ENCODE measurements at places on chromosomes 5 and 9.

DNA sequence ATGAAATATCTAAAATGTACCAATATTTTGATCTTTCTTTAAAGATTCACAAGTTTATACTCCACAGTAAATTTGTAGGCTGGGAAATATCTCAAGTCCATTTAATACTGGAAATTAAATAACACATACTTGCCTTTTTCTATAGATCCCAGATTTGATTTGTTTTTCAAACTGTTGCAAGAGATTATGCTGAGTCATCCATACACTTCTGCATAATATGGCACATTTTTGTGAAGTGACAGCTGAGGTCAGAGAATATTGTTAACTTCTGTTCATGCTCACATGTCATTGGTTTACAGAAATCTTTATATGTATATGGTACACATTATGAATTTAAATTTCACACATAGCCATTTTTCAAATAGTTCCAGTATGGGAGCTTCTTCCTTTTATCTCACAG, 1066.3 kb upstream of the NUDT12 start:
- DNase-seq = no peak

GRCh38 chr9:38358390-38359296, 33.9 kb upstream of the ALDH1B1 start:
- no peak for DNase-seq

DNA sequence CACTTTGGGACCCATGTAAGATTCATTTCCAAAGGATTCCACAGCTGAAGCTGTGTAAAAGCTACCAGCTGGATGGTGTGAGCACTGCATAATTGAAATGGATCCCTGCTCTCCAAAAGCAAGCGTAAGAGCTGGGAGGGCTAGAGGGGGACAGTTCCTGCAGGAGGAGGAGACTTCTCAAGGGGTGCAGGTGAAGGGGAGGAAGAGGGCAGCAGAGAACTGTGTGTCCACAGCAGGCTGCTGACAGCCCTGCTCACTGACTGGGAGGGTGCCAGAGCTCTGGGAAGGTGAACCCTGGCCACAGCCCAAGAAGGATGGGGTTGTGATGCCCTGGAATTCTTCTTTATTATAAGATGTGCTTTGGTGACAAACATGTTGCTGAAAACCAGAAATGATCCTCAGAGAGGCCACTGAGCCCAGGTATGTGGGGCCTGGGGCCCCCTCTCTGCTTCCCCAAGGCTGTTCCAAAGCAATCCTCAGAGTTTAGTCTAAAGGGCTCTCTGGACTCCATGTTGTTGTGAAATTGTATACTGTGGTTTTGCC, 112.8 kb upstream of the SLC25A48 start:
- DNase-seq = no peak

DNA sequence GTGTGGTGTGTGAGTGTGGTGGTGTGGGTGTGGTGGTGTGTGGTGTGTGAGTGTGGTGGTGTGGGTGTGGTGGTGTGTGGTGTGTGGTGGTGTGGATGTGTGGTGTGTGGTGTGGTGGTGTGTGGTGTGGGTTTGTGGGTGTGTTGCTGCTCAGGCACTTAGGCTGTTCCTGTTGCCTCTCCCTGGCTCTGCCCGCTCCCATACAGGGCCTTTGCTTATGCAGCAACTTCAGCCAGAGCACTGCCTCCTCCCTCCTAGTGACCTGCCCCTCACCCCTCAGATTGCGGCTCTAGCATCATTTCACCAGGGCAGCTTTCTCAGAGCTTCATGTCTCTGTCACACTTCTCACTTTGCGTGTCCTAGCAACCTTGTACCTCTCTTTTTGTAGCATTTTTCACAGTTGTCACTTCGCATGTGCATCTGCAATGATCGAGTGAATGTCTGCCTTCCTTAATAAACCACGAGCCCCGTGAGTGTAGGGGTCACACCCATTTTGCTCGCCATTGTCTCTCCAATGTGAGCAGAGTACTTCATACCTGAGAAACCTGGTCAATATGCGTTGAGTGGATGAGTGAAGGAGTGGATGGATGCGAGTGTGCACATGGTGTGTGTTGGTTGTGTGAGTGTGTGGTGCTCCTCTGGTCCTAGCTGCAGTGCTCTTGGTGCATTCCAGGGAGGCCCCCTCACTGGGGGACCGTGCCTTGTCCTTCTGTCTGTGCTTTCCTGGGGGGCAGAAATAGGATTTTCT, 167.9 kb upstream of the PANK3 start:
- no peak for DNase-seq

- DNase-seq = no peak
Measured at GRCh38 chr5:72507907-72508238, 663 bp upstream of the ZNF366 start.

GRCh38 chr5:99940540-99940939, 594.6 kb upstream of the FAM174A start:
- DNase-seq = no peak

GRCh38 chr5:65753189-65753588, 31.2 kb downstream of the NLN start:
- no peak for DNase-seq

- DNase-seq = no peak
Measured at GRCh38 chr9:627336-627970, 214.0 kb upstream of the DMRT1 start.

DNA sequence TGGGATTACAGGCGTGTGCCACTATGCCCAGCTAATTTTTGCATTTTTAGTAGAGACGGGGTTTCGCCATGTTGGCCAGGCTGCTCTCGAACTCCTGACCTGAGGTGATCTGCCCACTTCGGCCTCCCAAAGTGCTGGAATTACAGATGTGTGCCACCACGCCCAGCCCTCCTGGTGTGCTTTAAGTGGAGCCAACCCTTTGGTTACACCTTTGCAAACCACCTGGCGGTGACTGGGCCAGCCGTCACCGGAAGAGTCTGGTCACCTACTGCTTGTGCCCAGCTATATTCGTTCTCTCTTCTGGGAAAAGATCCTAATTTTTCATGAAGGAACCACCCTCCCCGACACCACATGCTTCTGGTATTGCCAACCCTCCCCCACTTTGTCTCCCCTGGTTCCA, 35.9 kb downstream of the COL23A1 start:
- DNase-seq = no peak

DNA sequence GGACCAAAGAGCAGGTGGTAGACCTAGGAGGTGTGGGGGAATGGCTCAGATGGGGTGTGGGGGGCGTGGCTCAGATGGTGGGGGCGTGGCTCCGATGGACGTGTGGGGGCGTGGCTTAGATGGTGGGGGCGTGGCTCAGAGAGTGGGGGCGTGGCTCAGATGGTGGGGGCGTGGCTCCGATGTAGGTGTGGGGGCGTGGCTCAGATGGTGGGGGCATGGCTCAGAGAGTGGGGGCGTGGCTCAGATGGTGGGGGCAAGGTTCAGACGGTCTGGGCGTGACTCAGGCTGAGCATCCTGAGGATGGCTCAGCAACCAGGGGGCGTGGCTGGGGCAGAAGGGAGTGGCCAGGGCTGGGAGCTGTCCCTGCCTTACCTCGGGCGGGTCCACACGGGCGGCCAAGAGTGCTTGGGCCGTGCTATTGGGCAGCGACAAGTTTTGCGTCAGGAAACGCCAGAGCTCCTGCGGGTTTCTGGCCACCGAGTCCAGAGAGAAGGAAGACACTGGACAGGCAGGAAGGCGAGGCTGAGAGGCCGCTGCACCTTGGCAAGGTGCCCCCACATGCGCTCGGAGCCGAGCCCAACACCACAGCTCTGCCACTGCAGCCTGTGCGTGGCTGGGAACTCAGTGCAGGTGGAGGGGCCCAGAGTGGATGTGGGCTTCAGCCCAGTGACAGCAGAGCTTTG, 5.9 kb downstream of the ABCA2 start:
- peak; percentile 74 for DNase-seq

GRCh38 chr9:21114311-21114710, 27.3 kb downstream of the IFNW1 start:
- DNase-seq = no peak
